ENCODE measurements at places on chromosomes 5 and 9.

- no peak for DNase-seq
Observed at GRCh38 chr5:43437062-43437660, 25.0 kb upstream of the CCL28 start.

- DNase-seq, result no peak
Observed at GRCh38 chr5:131156957-131157356, 8.1 kb downstream of the HINT1 start.

DNA sequence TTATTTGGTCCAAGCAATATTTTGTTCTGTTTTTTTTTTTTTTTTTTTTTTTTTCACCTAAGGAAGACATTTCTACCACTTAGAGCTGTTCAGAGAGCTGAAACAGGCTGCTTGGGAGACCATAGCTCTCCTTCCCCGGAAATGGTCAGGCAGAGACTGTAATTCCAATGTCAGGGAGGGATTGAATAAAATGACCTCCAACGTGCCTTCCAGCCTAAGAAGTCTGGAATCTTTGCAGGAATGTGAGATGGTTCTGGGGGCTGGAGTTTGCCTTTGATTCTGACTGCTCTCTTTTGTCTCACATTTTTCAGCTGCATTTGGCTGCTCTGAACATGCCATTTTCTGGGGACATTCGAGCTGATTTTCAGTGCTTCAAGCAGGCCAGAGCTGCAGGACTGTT, 38.3 kb upstream of the TGFBR1 start:
- no peak for DNase-seq

DNA sequence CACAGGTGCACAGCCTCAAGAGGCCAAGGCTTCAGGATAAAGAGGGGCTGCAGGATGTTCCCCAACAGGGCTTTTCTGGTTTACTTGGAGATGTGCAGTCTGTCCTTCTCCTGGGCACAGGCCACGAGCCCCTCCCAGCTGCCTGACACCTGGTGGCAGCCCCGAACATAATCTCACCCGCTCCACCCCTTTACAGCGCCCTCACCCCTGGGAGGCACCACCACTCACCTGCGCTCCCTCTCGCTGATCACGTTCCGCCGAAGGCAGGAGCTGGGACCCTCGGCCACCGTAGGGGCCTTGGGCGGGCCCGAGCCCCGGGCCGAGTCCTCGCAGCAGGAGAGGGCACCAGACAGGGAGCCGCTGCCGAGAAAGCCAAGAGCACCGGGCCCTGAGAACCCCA, 514 bp downstream of the SOHLH1 start:
- DNase-seq, result no peak

DNA sequence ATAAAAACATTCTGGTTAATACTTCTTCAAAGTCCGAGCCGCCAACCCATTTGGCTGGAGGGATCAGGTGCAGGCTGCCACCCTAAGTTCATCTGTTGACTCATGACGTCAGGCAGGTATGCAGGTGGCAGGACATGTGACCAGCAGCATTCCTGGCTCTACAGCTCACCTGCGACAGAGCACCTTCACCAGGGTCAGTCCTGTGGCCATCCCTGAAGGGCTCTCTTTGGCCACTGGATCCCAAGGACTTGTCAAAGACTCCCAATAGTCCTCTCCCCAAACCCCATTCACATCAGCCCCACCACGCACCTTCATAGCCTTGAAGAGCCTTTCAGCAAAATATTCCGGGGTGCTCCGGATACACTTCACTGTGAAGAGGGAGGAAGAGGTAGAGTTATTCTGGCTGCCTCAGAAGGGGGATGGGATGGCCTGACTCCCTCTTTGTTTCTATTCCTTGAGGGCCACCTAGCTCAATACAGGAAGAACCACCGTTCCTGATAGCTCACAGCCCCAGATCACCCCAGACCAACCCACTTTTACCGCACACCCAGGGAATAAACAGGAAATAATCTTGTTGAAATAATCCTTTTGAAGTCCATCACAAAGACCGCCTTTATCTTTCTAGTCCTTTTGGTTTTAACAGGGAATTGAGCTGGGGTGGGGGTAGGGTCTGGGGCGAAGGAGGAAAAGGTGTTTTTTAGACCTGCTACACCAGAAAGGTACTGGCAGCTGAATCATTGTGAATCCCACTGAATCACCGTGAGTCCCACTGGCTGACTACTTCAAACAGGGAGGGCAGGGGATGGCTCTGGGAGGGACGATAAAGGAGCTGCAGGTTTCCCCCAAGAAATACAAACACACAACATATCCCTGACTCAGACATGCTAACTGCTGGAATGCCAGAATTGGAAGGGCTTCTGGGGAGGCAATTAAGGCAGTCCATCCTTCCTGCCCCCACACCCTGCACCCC, 26.4 kb downstream of the ANXA6 start:
- DNase-seq, result no peak

DNA sequence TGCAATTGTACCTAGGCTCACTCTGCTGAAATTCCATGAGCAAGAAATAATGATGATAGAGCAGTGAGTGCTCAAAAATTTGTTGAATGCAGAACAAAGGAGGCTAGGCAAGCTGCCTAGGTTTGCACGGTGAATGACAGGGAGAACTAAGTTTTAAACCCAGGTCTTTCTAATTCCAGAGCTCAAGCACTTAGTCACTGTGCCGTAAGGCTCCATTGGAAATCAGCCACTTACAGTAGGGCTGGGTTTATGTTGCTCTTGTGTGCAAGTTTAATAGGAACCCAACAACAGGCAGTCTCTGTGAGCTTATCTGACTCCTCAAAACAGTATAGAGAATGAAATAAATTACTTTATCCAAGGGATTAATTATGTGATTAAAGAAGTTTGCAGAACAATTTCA, 147.0 kb downstream of the CSNK1G3 start:
- no peak for DNase-seq

DNA sequence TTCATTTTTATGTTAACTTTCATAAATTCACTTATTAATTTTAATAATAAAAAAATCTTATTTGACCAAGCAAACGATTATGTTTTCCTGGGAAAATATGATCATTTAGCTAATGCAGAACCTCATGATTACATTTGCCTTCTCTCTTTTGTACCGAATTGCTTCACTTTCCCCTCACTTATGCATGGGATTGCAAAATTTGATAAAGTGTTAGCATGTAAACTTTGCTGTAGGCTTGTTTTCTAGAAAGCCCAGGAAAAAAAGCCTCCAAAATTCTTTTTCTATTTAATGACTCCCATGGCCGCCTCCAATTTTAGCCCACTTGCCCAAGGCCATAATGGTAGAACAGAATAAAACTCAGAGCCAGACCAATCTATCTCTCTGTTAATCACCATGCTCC, 82.8 kb upstream of the FBXL7 start:
- no peak for DNase-seq

DNA sequence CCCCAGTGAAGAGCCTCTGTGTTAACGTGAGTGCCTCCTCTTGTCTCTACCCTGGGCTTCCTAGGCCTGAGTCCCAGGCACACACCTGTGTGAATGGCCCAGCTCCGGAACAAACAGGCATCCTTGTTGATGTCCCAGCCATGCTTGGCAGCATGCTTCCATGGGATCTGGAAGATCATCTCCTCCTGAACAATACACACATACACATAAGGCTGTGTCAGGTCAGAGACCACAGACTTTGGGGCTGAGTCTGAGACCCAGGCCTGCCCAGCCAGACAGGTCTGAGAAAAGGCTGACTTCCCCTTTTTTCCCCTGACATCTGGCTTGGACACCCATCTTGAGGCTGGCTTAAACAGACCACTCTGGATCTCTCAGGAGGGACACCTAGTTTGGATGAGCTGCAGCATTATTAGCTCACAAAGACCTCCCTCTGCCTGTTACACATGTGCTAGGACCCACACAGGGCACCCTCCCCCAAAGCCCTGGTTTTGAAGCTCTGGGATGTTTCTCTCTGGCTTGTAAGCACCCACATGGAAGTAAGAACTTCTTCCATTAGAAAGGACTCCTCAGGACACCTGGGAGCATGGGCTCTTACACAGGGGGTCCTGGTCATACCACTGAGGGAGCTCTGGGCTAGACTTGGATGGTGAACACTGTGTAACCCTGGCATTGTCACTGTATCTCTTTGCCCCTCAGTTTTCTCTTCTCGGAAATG, 2.6 kb downstream of the IRF1 start:
- DNase-seq, result no peak

GRCh38 chr5:142324136-142324870, 518 bp downstream of the SPRY4 start:
- DNase-seq, result no peak

GRCh38 chr5:170338933-170339779, 41.6 kb upstream of the LCP2 start:
- DNase-seq, result peak; percentile 38

DNA sequence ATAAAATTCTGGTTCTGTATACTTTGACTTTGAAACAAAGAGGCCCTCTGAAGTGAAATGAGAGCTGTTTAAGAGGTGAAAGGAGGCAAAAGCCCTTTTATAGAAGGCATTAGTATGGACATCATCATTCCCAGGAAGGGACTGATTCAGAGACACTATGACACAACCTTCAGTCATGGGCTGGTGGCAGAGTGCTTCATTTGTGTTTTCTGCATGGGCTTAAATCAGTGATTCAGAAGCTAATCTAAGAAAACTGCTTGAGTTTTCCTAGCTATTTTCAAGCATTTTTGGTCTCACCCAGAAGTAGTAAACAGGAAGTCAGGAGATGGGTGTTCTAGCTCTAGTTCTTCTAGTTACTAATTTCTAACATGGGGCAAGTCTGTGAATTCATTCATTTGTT, 288.9 kb downstream of the TRPM3 start:
- DNase-seq, result no peak

DNA sequence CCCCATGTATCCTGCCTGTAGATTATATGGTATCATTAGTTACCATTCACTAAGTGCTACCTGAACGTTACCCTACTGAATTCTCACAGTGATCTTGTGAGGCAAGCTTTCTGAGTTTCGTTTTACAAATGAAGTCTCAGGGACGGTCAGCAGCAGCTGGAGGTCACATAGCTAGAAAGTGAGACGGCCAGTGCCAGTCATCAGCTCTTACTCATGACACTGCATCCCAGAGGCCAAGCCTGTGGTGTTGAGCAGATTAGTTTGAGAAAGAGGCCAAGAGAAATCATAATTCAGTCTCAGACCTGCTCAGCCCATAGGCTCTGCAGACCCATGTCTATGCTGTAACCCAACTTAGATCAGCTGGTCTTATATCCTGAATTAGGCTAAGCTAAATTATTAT, 95.7 kb upstream of the EGFLAM start:
- no peak for DNase-seq

GRCh38 chr9:14098486-14099180, 215.3 kb downstream of the NFIB start:
- no peak for DNase-seq

DNA sequence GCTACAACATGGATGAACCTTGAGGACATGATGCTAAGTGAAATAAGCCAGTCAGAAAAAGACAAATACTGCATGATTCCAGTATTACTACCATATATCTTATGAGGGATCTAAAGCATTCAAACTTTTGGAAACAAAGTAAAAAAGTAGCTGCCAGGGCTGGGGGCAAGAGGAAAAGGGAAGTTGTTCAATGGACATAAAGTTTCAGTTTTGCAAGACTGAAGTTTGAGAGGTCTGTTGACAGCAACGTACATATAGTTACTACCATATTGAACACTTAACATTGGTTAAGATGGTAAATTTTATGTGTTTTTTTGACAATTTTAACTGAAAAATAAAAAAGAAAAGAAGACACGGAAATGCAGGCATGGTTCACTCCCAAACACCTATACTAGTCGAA, 77.6 kb downstream of the MAPKAP1 start:
- DNase-seq, result no peak

- DNase-seq, result no peak
Observed at GRCh38 chr5:135205632-135206349, 171.8 kb upstream of the PITX1 start.

- DNase-seq, result no peak
Observed at GRCh38 chr9:91683269-91683668, 259.6 kb upstream of the NFIL3 start.

DNA sequence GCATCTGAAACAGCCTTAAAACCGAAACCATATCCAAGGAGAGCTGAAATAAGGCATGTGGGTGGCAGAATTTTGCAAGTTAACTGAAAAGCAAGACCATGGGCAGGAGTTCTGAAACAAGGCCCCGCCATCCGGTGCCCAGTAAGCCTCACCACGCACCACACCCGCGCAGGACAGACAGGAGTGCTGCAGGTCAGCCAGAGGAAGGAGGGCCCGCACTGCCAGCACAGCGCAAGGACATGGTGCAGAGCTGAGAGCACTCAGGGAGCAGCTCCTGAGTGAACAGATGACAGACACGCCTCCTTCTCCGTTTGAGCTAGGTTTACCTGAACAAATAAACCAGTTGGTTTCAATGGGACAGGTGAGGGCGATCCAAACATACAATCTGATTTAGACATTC, 16.5 kb upstream of the ISCA1 start:
- no peak for DNase-seq

GRCh38 chr5:87828545-87829216, 416.0 kb upstream of the CCNH start:
- DNase-seq, result no peak

DNA sequence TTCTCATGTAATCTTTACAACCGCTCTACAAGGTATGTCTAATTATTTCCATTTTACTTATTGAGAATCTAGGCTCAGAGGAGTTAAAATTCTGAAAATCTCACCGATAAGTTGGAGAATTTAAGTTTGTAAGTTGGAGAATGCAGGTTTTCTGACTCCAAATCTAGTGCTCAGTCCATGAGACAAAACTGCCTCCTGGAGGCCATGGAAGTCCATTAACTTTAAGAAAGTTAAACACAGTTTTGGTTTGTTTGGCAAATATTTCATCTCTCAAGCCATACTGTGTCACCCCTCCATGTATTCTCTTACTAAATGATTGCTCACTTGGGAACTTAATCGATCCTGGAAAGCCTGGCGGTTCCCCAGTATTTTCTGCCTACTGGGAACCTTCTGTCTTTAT, 52.6 kb downstream of the INIP start:
- no peak for DNase-seq

DNA sequence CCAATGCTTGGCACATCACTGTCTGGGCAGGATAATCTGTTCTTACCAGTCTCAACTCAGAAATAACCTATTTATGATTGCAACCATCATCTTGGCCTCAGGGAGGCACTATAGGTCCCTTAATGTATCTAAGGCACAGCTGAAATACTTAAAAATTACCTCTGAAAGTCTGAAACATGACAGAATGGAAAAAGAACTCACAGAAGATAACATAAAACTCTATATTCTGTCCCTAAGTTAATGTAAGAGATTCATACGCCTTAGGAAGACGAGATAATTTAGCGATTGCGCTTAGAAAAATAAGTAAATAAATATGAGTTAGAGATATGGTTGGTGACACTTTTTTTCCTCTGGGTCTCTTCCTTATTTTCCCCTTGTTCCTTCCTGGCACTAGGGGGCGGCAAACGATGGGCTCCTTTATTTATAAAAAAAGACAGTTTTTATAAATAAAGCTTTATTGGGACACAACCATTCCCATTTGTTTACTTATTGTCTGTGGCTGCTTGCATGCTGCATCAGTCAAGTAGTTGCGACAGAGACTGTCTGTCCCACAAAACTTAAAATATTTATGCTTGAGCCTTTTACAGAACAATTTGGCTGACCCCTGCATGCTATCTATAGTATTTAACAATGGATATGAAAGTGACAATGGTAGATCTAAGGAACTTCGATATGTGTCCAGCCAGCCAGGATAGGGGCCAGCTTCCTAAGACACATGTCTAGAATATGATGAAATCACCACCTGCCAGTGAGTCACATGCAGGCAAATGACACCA, 79.6 kb downstream of the PDE4D start:
- no peak for DNase-seq

- DNase-seq, result no peak
Observed at GRCh38 chr5:493119-493701, 31.0 kb downstream of the SLC9A3 start.

All from activated CD8-positive, alpha-beta memory T cell treated with anti-CD3 and anti-CD28 coated beads for 1 hour (primary cell).